T-helper 2 cell treated with Interferon-gamma antibody and Interleukin-4, amounts not matched to agents 5 μg/mL and 100 μg/mL, for 36 hours (primary cell): ENCODE measurements at places on chromosomes 2 and 18.

DNA sequence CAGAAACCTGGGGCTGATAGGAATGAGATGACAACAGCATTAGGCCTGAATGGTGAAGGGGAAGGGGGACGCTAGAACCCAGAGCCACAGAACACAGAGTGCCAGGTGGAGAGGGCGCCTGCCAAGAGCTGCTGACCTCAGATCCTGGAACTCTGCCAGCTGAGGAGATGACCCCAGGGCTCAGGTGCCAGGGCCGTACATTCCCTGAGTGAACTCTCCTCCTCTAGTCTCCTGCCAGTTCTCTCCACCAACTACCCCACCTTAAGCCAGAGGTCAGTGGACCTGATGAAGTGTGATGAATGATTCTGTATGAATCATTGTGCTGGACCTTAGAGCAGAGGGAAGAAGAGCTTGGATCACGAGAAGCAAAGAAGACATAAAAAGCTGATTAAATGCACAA, 1582.2 kb upstream of the ACVR2A start:
- no peak for DNase-seq

DNA sequence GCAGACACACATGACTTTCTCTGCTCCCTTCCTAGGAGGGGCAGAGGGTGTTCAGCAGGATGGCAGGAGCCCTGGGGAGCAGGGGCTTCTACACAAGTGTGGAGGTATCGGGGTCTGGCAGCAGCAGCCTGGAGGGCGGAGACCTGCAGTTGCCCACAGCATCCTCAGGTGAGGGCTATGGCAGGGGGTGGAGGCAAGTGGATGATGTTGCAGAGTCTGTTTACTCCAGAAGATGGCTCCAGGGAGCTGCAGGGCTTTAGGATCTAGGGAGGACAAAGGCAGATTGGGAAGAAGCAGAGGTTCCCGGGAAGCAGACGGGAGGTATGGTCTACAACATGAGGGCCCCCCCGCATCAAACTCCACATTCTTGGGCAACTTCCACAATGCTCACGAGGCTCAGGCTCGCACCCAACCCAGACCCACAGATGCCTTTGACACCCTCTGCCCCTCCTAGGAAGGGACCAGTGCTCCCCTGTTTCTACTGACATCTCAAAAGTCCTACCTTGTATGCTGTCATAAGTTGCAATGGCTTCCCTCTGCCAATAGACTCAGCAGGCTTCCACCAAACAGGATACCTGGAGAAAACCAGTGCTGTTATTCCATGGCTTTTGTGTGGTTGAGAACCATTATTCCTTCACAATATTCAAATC, 12.0 kb upstream of the ATP6V1C2 start:
- no peak for DNase-seq

GRCh38 chr2:96207073-96207773, 1.4 kb downstream of the STARD7 start:
- no peak for DNase-seq

GRCh38 chr2:241913703-241914102, 44.2 kb downstream of the RTP5 start:
- no peak for DNase-seq

DNA sequence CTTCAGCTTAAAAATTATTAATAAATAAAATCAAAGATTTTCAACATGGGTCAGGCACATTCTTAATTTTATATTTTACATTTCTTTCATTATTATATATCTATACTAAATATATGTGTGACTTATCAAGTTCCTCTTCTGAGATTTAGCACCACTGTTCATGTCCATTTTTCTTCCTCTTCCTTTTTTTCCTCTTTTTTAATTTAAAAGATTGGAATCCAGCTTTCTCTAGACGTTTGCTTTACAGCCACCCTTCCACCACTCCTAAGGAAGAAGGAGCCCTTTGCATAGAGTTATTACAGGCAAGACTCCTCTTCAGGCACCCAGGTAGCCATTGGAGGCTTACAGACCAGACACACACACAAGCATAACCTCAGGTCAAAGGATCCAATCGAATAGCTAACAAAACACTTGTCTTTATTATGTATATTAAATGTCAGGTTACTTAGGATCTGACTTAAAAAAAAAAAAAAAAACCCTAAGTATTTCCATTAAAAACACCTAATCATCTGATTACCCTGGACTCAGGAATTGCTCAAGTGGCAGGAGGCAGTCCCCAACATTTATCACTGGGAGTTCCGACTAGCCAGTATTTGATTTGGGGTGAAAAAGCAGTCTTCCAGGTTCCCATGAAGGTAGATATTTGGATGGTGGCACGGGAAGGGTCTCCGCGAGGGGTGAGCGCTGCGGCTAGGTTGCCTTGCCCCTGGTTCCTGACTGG, 2.4 kb upstream of the ZEB2 start:
- no peak for DNase-seq

GRCh38 chr18:76056471-76057110, 438.5 kb downstream of the ZNF516 start:
- DNase-seq: no peak
